ENCODE measurements at places on chromosomes 1 and 21.
A peak's percentile ranks its signal among the peaks of the same experiment; 100 is the strongest.

DNA sequence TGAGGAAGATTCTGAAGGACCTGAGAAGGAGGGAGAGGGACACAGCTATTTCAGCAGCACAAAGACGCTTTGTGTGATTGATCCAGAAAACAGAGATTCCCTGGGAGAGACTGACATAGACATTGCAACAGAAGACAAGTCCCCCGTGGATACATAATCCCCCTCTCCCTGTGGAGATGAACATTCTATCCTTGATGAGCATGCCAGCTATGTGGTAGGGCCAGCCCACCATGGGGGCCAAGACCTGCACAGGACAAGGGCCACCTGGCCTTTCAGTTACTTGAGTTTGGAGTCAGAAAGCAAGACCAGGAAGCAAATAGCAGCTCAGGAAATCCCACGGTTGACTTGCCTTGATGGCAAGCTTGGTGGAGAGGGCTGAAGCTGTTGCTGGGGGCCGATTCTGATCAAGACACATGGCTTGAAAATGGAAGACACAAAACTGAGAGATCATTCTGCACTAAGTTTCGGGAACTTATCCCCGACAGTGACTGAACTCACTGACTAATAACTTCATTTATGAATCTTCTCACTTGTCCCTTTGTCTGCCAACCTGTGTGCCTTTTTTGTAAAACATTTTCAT lies 161.3 kb upstream of the SGIP1 start:
- peaks cover 17% of the 10 kb centered on the region for H3K36me3 ChIP-seq
- H3K4me3 ChIP-seq, result no peak overlapping the region
- no peaks in the 10 kb centered on the region for H3K27me3 ChIP-seq
- no peaks in the 10 kb centered on the region for H3K4me1 ChIP-seq

DNA sequence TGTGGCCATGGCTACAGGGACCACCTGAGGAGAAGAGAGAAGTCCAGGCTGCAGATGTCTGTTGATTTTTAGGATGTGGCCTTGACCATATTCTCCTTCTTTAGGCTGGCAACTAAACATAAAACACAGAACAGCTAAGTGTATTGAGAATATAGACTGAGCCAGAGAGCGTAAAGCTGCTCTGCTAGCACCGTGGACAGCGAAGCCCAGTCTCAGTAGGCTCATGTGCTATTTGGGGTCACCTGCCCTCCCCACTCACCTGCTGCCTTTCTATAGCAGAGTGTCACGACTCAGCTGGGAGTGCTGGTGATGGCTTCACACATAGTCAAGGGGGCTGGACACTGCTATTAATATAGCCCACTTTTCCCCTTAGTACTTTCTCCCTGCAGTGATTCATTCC lies 278.5 kb downstream of the KCNH1 start:
- H3K27ac ChIP-seq, result no peak overlapping the region
- no peak overlapping the region for H3K4me3 ChIP-seq
- peaks cover under 1% of the 10 kb centered on the region for H3K4me1 ChIP-seq
- no peak for DNase-seq

DNA sequence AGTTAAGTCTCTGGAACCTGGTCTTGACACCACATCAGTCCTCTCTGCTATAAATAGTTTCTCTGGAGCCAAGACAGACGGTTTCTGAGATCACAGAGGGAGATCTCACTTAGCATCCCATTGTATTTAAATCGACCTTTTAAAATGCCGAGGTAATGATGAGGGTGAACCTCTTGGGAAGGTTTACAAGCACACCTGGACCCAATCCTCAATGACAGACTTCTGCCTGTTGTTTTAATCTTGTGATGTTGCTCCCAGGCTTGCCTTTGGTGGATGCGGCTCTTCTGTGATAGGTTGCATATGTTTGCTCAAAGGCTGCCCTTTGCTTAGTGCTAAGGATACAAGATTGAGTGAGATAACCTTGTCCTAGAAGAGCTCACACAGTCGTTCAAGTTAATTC lies 104.6 kb upstream of the L1TD1 start:
- H3K4me3 ChIP-seq, result no peak overlapping the region
- H3K36me3 ChIP-seq, result peaks cover 4% of the 10 kb centered on the region
- no peak for DNase-seq
- H3K27me3 ChIP-seq, result no peaks in the 10 kb centered on the region

DNA sequence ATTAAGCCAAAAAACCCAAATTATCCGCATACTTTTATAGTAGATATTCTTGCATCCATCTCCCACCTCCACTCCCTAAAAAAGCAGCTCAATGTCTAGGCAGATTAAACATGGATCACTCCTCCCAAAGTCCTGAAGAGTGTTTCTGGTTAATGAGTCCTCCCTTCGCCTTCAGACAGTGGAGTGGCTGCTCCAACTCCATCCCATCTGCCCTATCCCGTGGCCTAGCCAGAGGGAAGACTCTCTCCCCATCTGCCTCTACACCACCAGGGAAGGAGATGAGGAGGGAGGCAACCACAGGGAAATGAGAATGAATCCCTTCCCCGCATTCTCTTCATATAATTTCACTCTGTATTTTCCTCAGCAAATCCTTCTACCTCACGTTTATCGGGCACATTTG lies 103.8 kb downstream of the SLC45A1 start:
- peak overlapping the region; percentile 81 for H3K4me3 ChIP-seq
- H3K4me1 ChIP-seq, result peaks cover 28% of the 10 kb centered on the region
- DNase-seq, result no peak
- peak overlapping the region; percentile 90 for H3K27ac ChIP-seq
- peaks cover 5% of the 10 kb centered on the region for H3K36me3 ChIP-seq
